ENCODE measurements at places on chromosomes 5 and 9.

DNA sequence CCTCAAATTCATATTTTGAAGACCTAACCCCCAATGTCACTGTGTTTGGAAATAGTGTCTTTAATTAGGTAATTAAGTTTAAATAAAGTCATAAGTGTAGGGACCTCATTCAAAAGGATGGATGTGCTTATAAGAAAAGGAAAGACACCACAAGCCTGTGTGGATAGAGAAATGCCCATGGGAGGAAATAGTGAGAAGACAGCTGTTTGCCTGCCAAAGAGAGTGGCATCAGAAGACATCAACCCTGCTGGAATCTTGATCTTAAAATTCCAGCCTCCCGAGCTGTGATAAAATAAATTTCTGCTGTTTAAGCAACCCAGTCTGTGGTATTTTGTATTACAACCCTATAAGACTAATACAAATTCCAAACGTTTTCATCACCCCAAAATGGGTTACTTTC is 1867.9 kb upstream of the NUDT12 start:
- no peak for DNase-seq

GRCh38 chr5:20360263-20360662 is 372.3 kb upstream of the CDH18 start:
- peak; percentile 100 for DNase-seq

- no peak for DNase-seq
Observed at GRCh38 chr5:36240779-36241630, 720 bp downstream of the NADK2 start.

DNA sequence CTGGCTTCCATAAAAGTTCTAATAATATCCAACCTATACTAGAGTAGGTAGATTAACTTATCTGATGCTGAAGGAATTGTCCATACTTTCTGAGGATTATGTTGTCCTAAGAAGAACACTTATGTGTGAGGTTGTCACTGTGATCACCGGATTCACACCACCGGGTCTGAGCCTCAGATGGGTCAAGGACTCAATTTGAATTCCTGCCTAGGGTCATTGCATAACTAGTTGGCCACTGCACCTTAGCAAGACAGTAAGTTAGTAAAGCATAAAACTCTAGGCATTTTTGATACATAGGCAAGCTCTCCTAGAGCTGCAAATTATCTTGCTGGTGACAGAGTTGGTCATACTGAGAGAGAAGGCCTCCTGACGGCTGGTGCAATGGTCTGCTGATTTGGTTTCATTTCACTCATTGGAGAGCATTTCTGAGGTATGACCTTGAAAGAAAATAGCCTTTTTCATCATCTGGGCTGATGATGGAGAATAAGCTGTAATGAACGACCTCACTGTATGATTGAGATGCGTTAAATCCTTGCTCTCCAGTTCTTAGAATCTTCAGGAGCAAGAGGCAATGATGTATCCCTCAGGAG is 72.0 kb upstream of the CKMT2 start:
- no peak for DNase-seq

DNA sequence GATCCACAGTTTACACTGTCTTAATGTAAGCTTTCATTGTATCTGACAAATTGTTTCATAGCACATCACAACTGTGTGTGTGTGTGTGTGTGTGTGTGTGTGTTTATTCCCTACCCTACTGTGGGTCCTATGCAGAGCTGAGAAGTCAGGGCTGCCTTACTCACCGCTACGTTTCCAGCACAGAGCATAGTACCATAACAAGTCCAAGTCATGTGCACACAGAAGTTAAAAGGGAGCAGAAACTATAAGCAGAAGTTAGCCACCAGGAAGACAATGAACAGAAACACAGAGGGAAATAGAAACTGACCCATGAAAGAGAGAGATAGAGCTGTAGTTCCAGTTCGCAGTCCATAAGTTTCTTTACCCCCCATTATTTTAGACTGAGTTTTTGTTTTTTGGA is 38.2 kb upstream of the DMXL1 start:
- no peak for DNase-seq

DNA sequence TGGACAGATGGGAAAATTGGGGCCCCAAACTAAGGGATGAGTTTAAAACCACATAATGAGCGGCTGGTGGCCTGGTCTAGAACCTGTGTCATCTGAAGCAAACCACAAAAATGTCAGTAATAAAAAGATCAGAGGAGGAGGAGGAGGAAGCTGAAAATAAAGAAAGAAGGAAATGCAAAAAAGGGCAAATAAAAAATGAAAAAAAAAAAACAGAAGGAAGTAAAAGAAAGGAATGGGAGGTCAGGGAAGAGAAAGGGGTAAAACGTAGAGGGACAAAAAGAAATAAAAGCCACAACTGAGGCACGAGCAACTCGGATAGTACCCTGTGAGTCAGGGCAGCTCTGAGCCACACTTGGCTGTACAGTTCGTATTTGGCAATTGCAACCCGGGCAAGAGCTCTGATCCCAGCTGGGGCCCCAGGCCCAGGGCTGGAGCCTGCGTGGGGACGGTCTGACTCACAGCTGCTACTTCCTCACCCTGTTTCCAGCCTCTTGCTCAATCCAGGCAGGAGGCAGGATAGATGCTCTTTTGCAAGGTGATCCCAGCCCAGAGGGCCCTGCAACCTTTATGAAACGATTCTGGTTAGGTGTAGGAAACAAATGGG is 137.9 kb upstream of the TRIM32 start:
- peak; percentile 17 for DNase-seq

GRCh38 chr5:163563880-163564279 is 58.5 kb downstream of the MAT2B start:
- no peak for DNase-seq

DNA sequence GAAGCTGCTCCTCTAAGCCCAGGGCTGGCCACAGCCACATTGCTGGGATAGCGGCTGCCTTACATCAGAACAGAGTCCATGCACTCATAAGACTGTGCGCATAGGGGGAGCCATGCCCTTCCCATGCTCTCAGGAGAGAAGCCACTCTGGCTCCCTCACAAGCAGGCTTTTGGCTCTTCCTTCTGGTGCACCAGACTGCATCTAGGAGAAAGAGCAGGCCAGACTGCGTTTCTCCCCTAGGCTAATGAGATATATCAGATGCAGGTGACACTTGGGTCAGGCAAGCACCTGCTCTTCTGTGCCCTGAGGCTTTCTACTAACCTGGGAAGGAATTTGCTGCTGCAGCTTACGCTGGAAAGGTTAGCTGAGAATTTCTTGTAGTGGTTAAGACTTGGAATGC is 43.2 kb upstream of the BRINP1 start:
- DNase-seq: no peak

- no peak for DNase-seq
Observed at GRCh38 chr9:98057138-98057799, 737 bp downstream of the NANS start.

DNA sequence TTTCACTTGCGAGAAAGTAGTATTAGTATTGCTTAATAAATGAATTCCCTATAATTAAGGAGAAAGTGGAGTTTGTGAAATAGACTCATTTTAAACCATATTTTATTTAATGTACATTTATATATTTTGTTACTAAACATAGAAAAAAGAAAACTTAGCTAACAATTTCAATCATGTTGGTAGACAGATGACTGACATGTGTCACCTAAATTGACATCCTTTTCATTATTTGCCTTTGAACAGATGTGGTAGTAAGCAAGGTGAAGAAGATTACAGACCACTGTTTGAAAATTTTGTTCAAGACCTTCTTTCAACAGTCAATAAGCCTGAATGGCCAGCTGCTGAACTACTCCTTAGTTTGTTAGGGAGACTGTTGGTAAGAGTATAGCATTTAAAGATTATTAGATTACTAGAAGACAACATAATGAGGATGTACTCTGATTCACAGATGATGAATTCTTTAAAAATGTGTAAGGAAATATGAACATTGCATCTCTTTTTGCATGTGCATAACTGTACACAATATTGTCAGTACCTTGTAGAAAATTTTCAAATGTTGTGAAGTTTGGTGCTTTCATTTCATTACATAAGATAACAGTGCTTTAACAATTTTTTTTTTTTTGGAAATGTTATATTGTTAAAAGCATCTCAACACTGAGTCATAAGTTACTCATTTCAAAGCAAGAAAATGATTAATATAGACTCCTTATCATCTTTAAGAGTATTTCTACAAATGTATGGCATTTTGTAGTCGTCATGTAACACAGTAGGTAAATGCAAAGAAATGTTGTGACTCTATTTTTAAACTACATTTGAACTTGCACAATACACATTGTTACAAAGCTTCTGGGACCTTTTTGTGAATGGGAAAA is 139.5 kb downstream of the NIPBL start:
- no peak for DNase-seq

- no peak for DNase-seq
Observed at GRCh38 chr9:10678010-10678409, 65.2 kb upstream of the PTPRD start.

DNA sequence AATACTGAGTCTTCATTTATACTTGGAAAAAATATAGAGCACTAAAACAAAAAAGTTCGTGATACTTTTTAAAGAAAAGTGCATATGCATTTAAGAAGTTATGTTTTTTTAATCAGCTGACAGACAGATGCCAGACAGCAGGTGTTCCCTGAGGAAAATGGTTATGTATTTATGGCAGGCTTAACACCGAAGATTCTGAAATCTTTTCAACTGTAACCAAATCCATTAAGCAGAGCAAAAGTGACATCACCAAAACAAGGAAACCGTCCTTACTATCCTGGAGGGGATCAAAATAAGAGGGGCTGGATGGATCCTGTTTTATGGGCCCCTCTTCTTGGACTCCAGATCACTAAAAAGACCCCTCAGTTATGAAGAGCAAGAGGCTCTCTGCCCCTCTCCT is 404.9 kb upstream of the ADAMTS16 start:
- no peak for DNase-seq

GRCh38 chr5:11903614-11904264 is 507 bp downstream of the CTNND2 start:
- peak; percentile 77 for DNase-seq

DNA sequence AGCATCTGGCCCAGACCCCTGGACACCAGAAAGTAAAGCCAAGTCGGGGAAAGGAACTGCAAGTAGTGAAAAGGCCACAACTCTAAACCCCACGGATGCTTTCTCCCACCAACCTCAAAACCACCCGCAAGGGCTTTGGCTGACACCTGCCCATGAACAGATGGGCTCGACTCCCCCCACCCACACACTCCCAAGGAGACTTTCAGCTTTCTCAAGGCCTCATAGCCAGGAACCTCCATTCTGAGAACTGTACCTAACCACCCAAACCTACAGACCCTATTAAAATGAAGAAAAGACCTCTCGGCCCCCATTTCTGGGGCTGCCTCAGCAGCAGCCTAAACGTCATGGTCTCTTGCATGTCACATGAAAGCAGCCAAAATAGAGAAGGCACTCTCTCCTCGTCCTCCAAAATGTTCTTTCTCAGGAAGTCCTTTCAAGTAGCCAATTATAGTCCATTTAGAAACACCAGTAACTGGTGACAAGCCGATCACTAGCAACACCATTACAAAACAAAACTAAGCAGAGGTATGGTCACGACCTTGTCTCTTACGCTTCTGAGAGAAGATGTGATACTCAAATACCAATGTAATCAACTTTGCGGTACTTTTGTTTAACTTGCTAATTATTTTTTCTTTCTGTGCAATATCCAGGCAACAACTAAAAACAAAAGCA is 2.9 kb downstream of the B4GALT1 start:
- no peak for DNase-seq

DNA sequence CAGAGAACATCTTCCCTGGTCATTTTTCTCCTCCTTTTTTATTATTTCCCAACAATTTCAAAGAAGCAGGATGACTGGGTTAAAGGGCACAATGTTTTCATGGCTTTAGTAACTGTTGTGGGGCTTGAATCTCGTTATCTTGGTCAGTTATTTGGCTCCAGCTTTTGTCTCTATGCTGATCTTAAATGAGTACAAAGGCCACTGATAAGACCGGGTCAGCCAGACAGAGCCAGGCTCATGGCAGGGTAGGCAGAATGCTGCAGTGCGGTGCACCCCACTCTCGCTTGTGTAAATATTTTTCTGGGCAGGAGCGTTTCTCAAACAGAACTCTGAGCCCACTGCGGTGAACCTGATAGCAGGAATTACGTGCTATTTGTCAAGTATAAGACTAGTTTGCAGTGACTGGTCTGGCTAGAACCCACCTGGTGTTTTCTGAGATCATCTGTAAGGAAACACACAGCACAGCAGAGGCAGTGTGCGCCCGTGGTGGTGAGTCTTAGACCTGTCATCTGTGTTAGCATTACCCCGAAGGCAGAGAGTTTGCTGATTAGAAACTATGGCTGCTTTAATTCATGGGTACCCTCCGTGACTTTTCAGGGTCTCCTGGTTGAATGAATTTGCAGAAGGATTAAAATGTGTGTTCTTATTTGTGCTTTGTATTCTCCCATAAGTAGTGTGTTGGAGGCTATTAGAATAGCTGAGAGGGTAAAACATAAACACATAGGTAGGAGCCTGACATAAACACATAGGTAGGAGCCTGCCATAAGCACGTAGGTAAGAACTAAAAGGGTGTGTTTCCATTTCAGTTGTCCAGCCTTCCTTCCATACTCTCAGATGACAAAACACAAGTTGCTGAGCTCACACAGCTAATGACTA is 158.6 kb upstream of the DMRT1 start:
- no peak for DNase-seq

DNA sequence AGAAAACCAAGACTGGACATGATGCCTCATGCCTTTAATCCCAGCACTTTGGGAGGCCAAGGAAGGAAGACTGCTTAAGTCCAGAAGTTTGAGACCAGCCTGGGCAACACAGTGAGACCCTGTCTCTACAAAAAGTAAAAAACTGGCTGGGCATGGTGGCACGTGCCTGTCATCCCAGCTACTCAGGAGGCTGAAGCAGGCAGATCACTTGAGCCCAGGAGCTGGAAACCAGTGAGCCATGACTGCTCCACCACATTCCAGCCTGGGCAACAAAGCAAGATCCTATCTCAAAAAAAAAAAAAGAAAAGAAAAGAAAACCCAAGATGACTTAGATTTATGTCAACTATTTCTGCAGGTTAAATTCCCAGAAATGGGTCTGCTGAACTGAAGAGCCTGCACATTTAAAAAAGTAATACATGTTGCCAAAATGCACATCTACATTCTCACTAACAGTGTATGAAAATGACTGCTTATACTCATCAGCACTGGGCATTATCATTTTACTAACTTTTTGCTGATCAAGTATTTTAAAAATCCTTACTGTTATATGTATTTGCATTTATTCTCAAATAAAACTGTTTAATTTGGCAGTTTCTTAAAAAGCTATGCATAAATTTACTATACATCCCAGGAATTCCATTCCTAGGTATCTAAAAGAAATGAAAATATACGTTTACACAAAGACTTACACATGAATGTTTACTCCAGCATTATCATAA is 14.3 kb downstream of the ERMP1 start:
- DNase-seq: no peak

GRCh38 chr5:87169300-87169991 is 98.2 kb upstream of the RASA1 start:
- no peak for DNase-seq

DNA sequence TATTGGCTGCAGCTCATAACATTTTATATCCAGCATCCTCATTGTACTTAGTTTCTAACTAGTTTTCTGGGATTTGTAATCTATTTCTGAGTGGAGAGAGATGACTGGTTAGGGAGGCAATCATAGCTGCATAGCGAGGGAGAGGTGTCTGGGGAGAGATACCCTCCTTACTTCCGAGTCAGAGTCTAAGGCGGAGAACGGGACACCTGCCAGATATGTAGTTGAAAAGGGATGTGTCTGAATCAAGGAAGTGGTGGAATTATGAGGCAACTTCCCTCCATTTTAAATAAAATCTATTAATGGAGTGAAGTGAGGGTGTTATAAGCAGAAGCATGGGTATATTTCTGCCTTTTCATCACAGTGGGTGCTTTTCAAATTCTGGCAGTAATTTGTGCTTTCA is 126.5 kb downstream of the MAST4 start:
- no peak for DNase-seq

GRCh38 chr5:54702470-54702869 is 184.9 kb downstream of the SNX18 start:
- DNase-seq: no peak

GRCh38 chr5:150860246-150860821 is 14.0 kb downstream of the IRGM start:
- no peak for DNase-seq

Measured in NCI-H446 treated with DMSO at 0.1 percent for 48 hours (cell line).